ENCODE measurements at places on chromosomes 12 and 14.
A peak's percentile ranks its signal among the peaks of the same experiment; 100 is the strongest.

DNA sequence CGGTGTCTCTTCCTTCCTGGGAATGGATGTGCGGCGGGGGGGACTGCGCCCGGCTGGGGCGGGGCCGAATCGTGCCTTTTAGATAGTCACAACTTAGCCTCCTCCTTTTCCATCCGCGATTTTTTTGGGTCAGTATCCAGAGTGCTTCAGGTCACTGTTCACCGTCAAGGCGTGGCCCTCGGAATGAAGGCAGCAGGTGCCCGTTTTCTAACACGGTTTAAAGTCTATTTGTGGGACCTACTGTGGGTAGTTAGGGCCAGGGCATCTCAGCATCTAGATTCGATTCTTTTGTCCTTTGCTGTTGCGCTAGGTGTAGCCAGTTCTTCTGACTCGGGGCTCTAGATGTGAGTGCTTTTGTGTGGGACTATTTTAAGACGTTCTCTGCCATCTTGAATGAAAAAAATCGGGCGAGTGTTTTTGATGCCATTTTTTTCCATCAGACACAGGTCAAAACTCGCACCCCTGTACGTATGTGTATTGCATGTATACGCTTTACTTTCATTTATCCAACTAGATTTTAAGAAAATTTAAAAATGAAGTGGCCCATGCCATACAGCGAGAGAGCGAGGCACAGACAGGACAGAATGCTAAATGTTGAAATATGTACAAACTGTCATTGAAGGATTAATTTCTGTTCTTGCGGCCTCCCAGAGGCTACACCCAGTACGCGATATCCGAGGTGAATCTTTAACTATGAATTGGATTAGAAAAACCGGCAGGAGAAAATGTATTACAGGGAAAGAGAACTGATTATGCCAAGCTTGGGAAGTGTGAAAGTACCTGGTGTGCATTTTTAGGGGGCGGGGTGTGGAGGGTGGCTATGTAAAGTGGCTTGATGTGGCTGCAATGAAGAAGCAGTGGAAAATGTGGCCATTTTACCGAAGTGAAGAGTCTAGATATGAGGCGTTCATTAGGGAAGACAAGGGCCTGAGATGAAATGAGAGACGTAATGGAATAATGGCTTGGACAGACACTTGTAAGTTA lies 835 bp downstream of the VEZT start:
- peak; percentile 71 for DNase-seq

GRCh38 chr12:18905134-18905533 lies 167.2 kb downstream of the CAPZA3 start:
- no peak for DNase-seq

DNA sequence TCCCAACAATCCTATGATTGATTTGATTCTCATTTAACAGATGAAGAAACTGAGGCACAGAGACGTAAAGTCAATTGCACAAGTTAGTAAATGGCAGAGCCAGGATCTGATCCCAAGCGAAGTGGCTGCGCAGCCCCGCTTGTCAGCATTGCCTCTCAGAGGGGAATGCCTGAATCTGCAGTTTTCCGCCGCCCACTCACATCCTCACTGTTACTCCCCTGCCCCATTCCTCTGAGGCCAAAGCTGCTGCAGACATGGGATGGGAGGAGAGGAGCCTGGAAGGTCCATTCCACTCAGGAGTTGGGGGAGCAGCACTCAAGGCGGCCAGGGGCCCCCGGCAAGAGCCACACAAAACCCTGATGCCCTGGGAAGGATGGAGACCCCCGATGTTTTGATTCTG lies 1.0 kb downstream of the NRIP2 start:
- no peak for DNase-seq

DNA sequence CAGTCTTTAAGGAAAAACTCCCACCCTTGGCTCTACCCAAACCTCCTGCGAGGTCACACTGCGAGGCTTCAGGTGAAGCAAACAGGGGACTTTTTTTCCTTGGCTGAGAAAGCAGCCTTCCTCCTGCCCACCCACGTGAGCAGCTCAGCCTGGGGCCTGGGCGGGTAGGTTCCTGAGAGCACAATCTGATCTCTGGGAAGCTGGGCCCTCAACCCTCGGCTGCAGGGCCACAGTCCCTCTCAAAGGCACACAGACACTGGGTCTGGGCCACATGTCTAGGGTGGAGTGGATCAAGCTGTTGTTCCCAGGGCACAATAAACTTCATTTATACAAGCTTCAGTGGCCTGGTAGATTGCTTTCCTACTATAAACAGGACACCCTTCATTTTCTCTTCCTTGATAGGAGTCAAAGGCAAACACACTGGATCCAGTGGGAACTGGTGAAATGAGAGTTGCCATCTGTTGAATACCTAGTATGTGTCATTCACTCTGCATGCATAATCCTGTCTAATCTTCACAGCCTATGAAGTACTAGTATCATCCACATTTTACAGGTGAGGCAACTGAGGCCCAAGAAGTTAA lies 41.3 kb upstream of the PNMA1 start:
- peak; percentile 16 for DNase-seq
